ENCODE measurements at places on chromosomes 7 and 10.

- DNase-seq: no peak
Observed at GRCh38 chr10:8193546-8193945, 139.1 kb downstream of the GATA3 start.

DNA sequence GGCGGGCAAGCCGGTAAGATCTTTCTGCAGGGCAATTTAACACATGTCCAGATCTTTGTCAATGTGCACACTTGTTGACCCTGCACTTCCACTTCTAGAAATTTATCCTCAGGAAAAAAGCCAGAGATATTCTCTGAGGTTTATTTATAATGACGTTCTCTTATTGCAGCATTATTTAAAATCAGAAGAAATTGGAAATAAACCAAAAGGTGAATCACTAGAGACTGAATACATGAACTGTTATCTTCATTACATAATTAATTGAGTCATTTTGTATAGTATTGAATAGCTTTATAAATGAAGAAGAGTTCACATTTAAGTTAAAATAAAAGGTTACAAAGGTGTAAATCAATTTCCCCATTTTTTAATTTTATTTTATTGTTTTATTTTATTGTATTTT lies 16.3 kb upstream of the SAR1A start:
- no peak for DNase-seq

DNA sequence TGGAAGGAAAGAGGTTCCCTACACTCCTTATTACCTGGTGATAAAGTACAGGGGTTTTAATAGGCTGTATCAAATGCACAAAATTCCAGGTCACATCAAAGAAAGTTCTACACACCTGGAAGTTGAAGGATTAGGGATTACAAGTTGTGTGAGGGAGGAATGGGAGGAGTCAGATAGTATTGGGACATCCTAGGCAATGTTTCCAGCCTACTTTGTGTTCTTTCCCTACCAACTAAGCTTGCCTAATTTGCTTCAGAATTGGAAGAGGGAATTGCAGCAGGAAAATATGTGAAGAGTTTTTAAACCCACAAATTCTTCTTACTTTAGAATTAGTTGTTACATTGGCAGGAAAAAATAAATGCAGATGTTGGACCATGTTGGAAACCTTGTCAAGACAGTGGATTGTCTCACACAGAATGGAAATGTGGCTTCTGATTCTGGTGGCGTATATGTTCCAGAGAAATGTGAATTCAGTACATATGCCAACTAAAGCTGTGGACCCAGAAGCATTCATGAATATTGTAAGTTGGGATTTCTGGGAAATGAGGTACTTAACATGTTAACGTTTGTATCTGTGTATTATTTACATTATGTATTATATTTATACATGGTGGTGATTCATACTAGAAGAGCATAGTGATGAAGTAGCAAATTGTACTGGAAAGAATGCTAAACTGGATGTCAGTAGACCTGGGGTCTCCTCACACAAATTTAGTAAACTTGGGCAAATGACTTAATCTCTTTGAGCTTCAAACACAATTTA lies at the start of gene LIPM:
LIPM (plus strand) TSS at position 208 of the 763 bp plus-strand sequence; CDS start at position 375, 167 bp downstream.
- DNase-seq: no peak

DNA sequence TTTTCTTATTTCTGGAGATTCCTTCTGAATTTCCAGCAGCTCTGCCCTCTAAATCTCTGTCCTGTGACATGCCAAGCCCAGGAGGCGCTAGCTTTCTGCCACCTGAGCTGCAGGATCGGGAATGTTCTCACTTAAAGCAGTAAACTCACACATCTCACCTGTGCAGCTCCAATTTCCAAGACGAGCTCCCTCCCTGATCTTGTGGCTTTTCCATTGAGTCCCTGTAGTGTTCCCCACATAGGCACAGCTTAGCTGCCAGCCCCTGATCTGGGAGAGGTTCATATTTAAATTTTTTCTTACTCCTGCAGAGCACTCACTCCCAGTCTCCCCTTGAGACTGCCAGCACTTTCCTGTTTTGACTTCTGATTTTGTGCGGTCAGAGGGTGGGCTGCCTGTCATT lies 479.3 kb downstream of the GLRX3 start:
- DNase-seq: no peak

- DNase-seq: no peak
Observed at GRCh38 chr7:35038354-35038753, 1.1 kb upstream of the DPY19L1 start.

DNA sequence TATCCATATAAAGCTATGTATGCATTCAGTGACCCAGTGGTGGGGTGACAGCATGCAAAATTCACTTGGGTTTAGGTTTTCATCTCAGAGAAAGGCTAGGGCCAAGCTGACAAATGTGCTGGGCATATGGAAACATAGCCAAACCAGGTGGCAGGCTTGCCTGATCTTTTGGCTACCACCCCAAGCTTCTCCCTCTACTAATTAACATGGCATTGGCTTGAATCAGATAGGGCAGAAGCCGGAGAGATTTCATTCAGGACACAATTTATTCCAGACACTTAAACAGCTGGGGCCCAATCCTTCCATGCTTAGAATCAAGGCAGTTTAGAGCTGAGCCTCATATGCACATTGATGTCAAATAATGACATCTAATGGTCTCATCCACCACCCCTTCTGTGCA lies 95.5 kb upstream of the AGK start:
- no peak for DNase-seq

DNA sequence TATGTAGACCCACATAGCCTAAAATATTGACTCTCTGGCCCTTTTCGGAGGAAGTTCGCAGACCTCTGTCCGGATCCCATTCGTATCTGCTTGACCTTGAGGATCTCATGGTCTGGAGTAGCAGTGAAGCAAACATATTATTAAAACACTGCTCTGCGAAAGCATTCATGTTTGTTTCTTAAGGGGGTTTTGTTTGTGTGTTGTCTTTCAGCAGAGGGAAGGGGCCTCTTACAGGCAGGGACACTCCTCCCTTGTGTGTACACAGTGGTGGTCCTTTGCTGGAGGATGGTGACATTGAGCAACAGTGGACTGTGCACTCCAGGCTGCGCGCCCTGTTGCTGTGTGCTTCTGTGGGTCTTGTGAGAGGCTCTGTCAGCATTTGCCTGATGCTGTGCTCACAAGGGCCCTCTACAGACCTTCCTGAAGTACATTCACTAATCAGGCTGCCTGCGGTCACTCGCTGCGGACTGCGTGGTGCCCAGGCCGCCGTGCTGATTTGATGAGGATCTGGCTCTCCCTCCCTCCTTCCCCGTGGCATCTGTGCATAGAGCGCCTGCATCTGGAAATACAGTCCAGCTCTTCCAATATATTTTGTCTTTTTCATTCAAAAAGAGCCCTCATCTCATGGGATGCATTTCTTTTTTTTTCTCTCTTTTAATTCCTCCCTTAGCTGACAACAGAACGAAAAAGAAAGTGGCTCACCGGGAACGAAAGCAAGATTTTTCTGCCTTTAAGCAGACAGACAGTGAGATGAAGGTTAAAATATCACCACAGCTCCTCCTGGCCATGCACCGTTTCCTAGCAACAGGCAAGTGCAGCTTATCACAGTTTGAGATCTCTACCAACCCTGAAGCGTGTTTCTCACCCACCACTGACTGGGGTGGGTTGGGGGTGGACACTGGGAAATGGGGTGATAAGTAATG lies 135.8 kb downstream of the CNNM2 start:
- DNase-seq: peak; percentile 85

- DNase-seq: peak; percentile 61
Observed at GRCh38 chr10:6643962-6644361, 63.9 kb upstream of the PRKCQ start.

Data from CD4-positive, alpha-beta T cell treated with Interleukin-4 for 4 hours (primary cell).